Kidney (tissue), 22 donors: ENCODE measurements at places on chromosomes 11 and 22. TPM values are rescaled to one million over a fixed set of nuclear protein-coding genes. Genes with fewer than 3 reads are reported as not detected.

Gene OR51E2
- 1.2 TPM for total RNA-seq

Gene PVALB
- 2.1 TPM for total RNA-seq

Gene CAPN5
- 36.0 TPM for total RNA-seq

Gene ADAMTS15
- total RNA-seq = 6.2 TPM

DNA sequence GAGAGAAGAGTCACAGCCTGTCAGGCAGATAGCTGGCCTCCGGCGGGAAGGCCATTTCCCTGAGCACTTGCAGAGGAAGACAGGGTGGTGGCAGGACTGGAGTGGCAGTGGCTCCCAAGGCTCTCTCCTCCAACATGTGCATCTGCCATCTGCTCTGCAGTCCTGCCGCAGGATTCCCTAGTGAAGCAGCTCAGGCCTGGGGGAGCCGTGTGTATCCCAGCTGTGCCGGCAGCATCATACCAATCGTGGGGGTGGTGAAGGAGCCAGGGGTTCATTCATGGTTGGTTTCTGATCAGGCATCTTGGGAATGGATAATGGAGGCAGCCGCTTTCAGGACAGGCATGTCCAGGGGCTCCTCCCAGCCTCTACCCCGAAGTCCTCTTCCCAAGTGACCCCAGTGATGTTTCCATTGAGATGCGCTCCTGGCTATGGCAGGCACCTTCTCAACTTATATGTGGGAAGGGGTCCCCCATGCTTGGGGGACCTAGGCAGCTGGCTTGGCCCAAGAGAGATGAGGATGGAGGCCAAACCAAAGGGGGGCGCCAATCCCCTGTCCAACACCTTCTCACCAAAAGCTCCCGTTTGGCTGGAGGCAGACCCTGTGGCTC, 6.1 kb downstream of the TAGLN start:
- H3K36me3 ChIP-seq = no peaks in the 10 kb centered on the region
- H3K4me1 ChIP-seq = no peaks in the 10 kb centered on the region
- no peak overlapping the region for H3K4me3 ChIP-seq

Gene MUC2
- not detected for total RNA-seq

Gene NRGN
- total RNA-seq = 17.9 TPM

- no peaks in the 10 kb centered on the region for H3K27me3 ChIP-seq
- DNase-seq = no peak
- H3K4me1 ChIP-seq = no peaks in the 10 kb centered on the region
- H3K27ac ChIP-seq = no peak overlapping the region
- peaks cover 6% of the 10 kb centered on the region for H3K36me3 ChIP-seq
Measured at GRCh38 chr22:40329466-40329865, 16.8 kb upstream of the ADSL start.
